ENCODE measurements at places on chromosomes 7 and 10. TPM values are rescaled to one million over a fixed set of nuclear protein-coding genes. Genes with fewer than 3 reads are reported as not detected.

The SLC13A1 gene
- not detected for total RNA-seq

The HOXA10 gene
- 26.4 TPM for total RNA-seq

The PSD gene
- not detected for total RNA-seq

The ACSM6 gene
- 0.12 TPM for total RNA-seq

The GRM3 gene
- not detected for total RNA-seq

The TMEM176B gene
- total RNA-seq = not detected

The ZNF804B gene
- not detected for total RNA-seq

The NFKB2 gene
- 63.0 TPM for total RNA-seq

The KLLN gene
- total RNA-seq = 0.41 TPM

The EPHB4 gene
- total RNA-seq = 65.3 TPM

The TBX20 gene
- total RNA-seq = 0.96 TPM

The NDUFA5 gene
- total RNA-seq = 133 TPM

The PDE6C gene
- not detected for total RNA-seq

The SVOPL gene
- total RNA-seq = not detected

The TMEM270 gene
- total RNA-seq = 1.7 TPM

The SUV39H2 gene
- 50.5 TPM for total RNA-seq

The AS3MT gene
- total RNA-seq = 29.4 TPM

The CRHR2 gene
- total RNA-seq = not detected

The MBL2 gene
- total RNA-seq = not detected

The KLF14 gene
- 0.60 TPM for total RNA-seq

The HELLS gene
- total RNA-seq = 109 TPM

The RPS24 gene
- total RNA-seq = 2,746 TPM

The APBB1IP gene
- total RNA-seq = not detected

The CUEDC2 gene
- total RNA-seq = 121 TPM

The CCL24 gene
- not detected for total RNA-seq

The RAMP3 gene
- not detected for total RNA-seq

The GLRX3 gene
- total RNA-seq = 158 TPM

The OPN1SW gene
- total RNA-seq = not detected

The SPDYE5 gene
- total RNA-seq = not detected

Data from A172 (cell line).